AG09319 (cell line): ENCODE measurements at places on chromosomes 2 and 18.

GRCh38 chr2:203683421-203683820 is 23.0 kb upstream of the CD28 start:
- no peak for DNase-seq

DNA sequence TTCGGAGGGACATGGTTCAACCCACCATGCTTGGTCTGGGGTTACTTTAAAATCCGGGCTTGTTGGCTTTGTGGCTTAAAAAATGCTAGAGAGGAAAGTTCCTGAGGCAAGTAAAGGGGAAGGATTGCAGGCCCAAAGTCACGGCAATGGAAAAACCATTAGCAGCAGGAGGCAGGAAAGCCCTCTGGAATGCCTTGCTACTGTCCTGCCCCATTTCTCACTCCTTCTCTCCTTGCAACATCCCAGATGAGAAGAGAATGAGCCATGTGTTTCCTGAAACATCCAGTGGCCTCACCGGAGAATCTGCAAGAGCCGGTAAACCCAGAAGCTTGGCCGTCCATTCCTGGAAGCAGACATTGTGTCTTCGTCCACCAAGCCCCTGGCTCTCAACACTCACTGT is 97.4 kb upstream of the LCLAT1 start:
- DNase-seq = no peak

GRCh38 chr18:50559752-50560680 is at the start of gene MAPK4:
Gene MAPK4, plus strand, starts transcription at chr18:50560087. Its CDS starts 103,872 bp downstream, at chr18:50663959.
- no peak for DNase-seq

DNA sequence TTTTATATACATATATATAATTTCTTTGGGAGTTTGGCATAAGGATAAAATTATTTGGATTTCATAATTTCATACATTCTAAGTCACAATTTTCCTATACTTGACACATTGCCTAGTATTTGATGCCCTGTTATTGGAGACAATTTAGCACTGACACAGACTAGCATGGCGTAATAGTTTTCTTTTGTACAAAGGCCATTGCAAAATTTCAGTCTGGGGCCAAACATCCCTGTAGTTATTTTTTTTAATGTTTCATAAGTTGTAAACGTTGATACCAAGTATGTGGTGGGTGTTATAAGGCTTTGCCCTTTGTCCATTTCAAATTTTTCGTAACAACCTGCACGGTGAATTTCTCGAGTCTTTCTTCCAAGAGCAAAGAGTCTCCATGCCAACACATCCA is 95.7 kb upstream of the NRP2 start:
- DNase-seq = no peak

GRCh38 chr18:13500869-13501542 is 225.4 kb downstream of the FAM210A start:
- no peak for DNase-seq

GRCh38 chr2:177728920-177729319 is 336.3 kb downstream of the AGPS start:
- no peak for DNase-seq

DNA sequence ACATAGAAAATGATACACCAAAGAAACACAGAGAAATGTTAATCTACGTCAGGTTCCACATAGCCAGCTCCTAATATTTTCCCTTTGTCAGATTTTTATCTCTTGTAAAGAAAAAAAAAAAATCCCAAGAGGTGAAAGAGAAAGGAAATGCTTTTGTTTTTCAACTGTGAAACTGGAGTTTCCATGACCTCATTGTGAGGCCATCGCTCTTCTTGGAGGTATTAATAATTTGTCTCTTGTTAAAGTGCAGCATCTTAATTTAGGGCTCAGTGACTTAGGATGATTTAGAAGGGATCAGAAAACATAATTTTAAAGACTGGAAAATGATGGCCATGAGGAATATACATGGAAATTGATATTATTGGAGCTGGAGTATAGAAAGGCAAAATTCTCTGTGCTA is 21.7 kb downstream of the ARHGAP28 start:
- DNase-seq = no peak

DNA sequence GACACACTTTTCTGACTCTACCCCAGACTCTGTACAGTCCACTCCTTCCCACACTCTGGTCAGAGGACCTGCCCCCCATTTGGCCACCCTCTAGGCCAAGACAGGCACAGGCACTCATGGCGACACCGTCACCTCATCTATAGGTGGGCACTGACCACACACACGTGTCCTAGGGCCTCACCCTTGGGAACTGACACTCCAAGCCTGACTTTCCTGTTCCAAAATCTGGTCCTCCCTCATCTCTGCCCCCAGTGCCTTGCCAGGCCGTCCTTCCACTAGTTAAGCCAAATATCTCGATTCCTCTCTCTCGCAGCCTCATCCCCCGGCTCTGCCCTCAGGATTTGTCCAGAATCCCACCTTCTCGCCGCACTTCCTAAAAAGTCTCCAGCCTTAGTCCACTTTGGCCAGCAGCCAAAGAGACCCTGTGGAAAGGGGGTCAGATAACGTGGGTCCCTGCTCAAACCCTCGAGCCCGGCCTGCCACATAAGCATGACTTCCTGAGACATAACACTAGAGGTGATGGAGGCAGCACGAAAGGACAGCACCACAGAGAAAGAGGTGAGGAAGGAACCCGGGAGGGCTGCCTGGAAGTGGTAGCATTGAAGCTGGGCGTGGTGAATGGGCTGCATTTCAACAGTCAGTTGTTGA is 105.8 kb upstream of the OTOS start:
- no peak for DNase-seq
